ACHN (cell line): ENCODE measurements at places on chromosomes 4 and X.

DNA sequence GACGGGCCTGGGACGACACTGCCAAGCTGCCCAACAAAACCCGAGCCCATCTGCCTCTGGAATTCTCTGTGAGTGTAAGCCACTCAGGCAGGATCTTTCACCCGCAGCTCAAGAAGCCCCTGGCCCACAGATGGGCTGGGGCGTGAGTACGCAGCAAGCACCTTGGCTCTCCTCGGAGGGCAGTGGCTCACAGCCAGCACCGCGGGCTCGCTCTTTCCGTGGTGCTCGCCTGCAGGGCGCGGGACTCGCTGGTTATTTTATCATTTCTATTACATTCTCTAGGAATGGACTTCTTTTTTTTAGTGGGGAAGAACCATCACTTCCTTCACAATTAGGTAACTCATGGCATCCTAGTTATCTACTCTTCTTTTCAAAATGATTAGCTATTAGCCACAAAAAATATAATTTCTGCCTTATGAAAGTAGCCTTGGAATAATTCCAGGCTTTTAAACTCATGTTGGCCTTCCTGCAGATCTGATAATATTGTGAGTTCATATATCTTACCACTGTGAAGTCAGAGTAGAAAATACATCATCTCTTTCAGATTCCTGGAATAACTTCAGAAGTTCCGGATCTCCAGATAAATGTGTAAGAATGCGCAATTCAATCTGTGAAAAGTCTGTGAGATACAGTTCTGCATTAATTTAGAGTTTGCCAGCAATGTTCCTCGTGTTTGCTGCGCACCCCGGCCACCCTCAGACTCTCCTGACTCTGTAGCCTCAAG, 68.6 kb downstream of the NAT8L start:
- DNase-seq: no peak

- DNase-seq: no peak
These were observed 42.8 kb upstream of the TRIM2 start for GRCh38 chr4:153161226-153161963.

DNA sequence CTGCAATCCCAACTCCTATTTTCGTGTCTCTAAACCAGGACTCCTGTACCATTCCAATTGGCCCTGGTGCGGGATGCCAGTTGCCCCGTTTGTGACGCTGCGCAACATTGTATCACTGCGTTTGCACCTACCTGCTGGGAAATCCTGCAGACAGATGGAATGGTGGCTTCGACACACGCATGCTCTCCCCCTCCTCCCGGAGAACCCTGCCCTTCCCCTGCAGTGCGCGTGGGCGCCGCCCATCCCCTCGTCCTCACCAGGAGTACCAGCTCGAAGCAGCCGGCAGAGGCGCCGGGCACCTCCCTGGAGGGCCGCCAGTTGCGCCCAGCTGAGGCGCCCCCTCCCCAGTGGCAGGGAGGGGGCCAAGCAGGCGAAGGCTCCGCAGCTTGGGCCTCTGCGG, 1.4 kb downstream of the DGKK start:
- DNase-seq: no peak

GRCh38 chrX:57104921-57105398, 16.4 kb downstream of the SPIN2B start:
- DNase-seq: no peak

- DNase-seq: no peak
These were observed 666.3 kb upstream of the GRIA3 start for GRCh38 chrX:122517786-122518185.

DNA sequence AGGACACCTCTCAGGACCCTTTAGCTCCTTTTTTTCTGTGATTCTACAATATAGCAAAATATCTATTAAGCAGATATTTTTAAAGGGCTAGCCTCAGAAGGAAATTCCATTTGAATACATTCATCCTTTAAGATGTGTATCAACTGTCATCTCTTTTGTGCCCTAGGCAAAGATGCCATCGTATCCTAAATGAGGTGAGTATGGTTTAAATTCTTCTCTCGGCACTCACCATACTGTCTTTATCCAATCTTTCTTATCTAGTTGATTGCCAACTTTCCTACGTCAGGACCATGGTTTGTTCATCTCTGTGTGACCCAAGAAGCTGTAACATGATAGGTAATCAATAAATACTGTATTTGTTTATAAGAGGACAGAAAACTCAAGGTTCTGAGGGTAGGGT, 176.0 kb downstream of the LDB2 start:
- no peak for DNase-seq

DNA sequence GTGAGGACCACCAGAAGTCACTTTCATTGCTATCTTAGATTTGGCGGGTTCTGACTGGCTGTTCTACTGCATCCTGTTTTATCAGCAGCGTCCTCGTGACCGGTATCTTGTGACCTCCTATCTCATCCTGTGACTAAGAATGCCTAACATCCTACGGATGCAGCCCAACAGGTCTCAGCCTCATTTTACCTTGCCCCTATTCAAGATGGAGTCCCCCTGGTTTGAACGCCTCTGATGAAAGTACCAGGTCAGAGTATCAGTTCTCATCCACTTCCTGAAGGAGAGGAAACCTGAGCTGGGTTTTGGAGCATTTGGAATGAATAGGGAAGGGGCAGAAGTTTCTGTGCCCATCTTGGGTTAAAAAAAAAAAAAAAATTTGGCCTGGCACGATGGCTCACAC, 70.2 kb downstream of the SLC34A2 start:
- DNase-seq: no peak

- peak; percentile 44 for DNase-seq
These were observed 63.3 kb downstream of the GALNT7 start for GRCh38 chr4:173231916-173232315.

GRCh38 chrX:110852180-110852579, 56.6 kb upstream of the CHRDL1 start:
- DNase-seq: peak; percentile 27
